ENCODE measurements at places on chromosomes 4 and X.

GRCh38 chr4:167622481-167623240, 388.4 kb upstream of the SPOCK3 start:
- peak; percentile 23 for DNase-seq

- DNase-seq = no peak
Measured at GRCh38 chrX:40474205-40474626, 106.6 kb upstream of the ATP6AP2 start.

- no peak for DNase-seq
Measured at GRCh38 chrX:66017659-66018170, 22.2 kb downstream of the VSIG4 start.

GRCh38 chr4:146643812-146644401, 5.2 kb downstream of the POU4F2 start:
- DNase-seq = no peak

DNA sequence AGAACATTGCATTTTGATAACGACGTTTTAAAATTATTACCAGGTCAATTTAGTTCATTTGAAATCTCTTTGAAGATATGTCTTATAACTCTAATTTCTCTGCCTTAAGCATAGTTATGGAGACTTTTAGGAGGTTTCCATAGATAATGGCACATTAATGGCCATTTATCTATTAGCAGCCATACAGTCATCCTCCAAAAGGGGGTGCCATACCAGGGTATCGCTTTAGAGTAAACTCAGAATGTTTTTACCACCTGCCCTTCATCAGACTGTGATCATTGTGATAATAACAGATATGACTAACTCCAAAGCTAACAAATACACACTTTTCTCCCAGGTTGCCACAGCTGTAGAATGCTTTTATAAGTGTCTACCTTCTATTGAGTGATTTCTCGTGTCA, 461.5 kb downstream of the FSTL5 start:
- no peak for DNase-seq

- DNase-seq = no peak
Measured at GRCh38 chr4:5858020-5858769, 34.7 kb downstream of the CRMP1 start.
